ENCODE measurements at places on chromosomes 12 and 14.

DNA sequence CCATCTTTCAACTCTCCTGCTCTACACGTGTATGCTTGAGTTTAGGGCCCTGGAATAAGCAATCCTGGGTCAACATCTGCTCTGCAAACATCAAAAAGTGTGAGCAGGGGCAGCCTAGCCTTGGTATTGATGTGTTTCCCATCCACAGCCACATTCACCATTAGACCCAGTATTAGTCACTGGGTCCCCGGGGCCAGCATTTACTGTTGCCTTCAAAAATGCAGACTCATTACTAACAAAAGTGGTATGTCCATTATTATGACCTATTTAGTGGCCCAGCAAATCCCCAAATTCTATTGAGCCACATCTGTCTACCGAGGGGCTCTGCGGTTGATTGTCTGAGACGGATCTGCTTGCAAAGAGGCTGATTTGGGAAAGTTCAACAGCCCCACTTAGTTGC, 661.8 kb downstream of the DIO2 start:
- DNase-seq: peak; percentile 80

DNA sequence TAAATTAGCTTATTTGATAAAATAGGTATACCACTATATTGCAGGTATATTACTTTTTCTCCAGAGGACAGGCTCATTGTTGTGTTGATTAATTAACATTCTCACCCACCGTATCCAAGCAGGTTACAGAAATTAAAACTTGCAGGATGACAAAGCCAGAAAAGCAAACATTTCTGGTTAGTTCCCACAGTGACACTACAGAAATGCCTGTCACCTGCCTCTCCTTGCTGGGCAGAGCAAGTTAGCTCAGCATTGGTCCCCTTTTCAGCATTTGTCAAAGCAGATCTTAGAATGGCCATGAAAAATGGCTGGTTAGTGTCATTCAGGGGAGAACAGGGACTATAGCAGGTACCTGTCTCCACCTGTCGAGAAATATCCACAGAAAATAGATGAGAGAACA, 38.8 kb downstream of the RMST start:
- no peak for DNase-seq

GRCh38 chr14:56268039-56268438, 149.8 kb downstream of the PELI2 start:
- DNase-seq: peak; percentile 49

GRCh38 chr14:105055334-105055733, 9.9 kb downstream of the GPR132 start:
- DNase-seq: no peak

DNA sequence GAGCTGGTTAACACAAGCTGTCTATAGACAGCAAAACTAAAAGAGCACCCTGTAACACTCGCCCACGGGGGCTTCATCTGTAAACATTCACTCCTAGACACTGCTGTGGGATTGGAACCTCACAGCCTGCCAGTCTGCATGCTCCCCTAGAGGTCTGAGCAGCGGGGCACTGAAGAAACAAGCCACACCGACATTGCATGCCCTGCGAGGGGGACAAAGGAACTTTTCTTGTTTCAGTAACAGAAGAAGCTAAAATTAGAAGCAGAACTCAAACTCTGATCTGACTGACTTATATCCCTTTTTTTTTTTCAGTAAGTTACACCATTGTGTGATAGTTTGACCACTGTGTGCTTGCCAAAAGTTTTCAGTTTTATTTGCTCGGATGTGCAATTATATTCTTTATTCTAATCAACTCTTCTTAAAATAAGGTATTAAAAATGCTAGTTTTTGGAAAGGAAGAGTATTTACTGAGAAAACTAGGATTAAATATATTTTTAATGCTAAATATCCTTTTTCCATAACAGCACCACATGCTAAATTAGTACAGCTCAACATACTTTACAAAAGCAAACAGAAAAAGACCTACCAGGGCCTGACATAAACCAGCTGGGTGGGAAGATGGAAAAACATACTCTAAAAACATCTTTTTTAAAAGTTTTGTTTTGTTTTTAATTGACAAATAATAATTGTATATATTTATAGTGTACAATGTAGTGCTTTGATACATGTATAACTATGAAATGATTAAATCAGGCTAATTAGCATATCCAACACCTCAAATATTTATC, 100.2 kb downstream of the EPS8 start:
- no peak for DNase-seq

DNA sequence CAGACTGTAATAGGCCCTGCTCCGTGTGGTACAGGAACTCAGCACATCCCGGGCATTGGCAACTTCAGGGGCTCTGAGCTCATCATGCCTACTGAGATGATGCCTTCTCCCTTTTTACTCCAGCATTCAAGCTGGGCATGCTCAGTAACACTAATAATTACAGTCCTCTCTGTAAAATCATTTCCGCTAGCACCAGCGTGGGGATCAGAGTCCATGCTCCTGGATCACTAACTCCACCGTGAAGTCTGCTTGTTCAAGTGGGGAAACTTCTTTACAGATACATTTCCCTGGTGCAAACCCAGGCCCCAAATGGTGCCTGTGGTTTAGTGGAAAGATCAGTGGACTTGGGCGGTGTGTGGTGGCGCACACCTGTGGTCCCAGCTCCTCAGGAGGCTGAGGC, 16.7 kb downstream of the CLSTN3 start:
- no peak for DNase-seq

- peak; percentile 29 for DNase-seq
Measured at GRCh38 chr12:128791395-128792322, 32.1 kb downstream of the SLC15A4 start.

DNA sequence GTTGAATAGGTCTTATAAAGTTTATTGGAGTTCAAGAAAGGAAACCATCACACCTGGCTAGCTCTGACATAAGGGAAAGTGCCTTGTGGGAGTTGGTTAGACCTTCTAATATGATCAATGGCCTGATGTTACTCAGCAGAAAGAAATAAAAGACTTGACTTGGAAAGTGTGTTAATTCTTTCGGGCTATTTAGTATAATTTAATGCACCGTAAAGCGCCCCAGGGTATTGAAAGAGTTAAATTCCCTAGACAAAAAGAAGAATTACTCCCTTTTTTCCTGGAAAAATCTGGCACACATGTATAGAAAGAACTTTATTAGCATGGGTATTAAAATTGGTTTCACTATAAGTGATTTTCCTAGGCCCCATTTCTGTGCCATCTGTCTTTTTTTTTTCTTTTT, 1125.7 kb upstream of the FLRT2 start:
- no peak for DNase-seq

DNA sequence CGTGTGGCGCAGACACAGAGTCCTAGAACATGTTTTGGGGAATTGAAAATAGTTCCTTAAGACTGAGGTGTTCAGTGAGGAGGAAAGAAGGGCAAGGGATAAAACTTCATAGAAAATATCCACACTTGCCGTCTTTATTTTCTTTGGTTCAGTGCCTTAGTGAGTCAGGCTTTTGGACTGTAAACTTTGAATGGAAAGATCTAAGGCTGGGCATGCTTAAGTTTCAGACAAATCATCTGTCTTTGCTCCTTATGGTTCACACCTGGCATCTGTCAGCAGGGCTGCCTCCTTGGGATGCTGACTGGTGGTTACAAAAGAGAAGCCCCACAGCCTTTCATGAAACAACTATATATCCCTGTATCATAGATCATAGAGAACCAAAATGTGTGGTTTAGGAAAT, 136.3 kb upstream of the PRICKLE1 start:
- DNase-seq: peak; percentile 77

- no peak for DNase-seq
Measured at GRCh38 chr12:41619705-41620104, 431.6 kb downstream of the PDZRN4 start.

GRCh38 chr14:79570648-79571047, 640.7 kb downstream of the DIO2 start:
- DNase-seq: no peak

DNA sequence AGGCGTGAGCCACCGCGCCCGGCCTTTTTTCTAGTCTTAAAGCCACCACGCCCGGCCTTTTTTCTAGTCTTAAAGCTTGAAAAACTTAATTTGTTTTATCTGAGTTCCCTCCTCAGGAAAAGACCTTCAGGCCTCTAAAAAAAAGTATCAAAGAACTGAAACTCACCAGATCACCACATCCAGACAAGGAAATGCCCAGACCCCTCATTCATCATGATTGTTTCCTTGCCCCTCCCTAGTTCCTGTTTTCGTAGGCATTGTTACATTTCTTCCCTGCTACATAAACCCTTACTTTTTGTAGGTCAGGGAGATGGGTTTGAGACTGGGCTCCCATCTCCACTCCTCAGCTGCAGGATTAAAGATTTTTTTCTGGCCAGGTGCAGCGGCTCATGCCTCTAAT, 21.1 kb upstream of the VWF start:
- no peak for DNase-seq

- peak; percentile 15 for DNase-seq
Measured at GRCh38 chr14:102215576-102216250, 76.0 kb downstream of the WDR20 start.

GRCh38 chr14:53330441-53330840, 177.3 kb upstream of the DDHD1 start:
- no peak for DNase-seq

GRCh38 chr14:71586131-71586897, 345.9 kb upstream of the RGS6 start:
- DNase-seq: peak; percentile 82

- no peak for DNase-seq
Measured at GRCh38 chr12:94566345-94566744, 84.0 kb downstream of the TMCC3 start.

DNA sequence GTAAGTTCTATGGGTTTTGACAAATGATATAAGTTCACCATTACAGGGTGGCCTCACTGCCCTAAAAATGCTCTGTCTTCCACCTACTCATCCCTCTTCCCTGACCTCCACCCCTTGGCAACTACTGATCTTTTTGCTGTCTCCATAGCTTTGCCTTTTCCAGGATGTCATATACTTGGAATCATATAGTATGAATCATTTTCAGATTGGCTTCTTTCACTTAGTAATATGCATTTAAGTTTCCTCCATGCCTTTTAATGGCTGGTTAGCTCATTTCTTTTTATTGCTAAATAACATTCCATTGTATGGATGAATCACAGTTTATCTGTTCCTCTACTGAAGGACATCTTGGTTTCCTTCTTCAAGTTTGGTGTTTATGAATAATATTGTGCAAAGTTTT, 14.0 kb upstream of the PEX5 start:
- peak; percentile 81 for DNase-seq

DNA sequence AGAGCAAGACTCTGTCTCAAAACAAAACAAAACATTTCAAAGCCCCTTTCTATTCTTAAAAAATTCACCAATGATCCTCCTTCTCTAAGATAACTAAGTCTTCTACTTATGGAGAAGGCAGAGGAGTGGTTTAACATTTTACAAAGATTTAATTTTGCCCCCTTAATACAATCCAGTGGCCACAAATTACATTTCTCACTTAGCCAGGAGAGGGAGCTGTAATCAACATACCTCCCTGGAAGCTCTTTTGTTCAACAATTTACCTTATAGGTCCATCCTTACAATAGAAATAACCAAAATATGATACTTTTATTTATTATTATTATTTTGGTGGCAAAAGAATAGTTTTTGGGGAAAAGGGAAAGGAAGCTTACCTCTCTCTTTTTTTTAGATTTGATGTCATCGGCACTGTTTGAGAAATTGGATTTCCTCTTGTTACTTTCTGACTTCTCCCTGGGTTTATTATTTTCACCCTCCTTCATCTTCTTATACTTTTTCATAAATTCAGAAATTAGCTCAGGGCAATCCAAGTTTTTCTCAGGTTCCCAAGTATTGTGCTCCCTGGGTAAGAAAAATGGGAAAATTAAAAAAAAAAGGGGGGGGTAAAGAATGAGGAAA, 28.1 kb downstream of the CBX5 start:
- DNase-seq: peak; percentile 65

GRCh38 chr14:23432946-23433345, 2.5 kb downstream of the MYH7 start:
- no peak for DNase-seq

DNA sequence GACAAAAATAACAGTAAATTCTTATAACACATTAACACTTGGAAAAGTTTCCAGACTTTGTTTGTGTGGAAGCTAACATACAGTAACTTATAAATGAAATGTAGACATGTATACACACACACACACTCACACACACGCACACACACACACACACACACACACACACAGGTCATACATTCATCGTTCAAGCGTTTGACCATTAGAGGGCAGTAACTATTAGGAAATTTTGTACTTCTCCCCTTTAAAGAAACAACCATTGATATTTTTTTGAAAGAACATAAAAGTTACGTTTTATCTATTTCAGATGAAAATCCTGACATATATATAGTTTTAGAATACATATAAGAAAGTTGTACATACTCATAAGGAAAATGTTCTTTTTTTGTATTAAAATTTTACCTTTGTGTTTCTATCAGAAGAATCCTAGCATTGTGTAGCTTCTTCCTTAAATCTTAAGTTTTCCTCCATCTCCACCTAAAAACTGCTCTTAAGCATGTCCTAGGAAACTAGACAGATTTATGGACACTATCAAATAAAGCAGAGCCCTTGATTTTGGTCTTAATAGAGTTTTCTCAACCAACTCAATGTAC, 29.0 kb downstream of the PTPRQ start:
- DNase-seq: peak; percentile 66

- no peak for DNase-seq
Measured at GRCh38 chr12:118748478-118749380, 232.6 kb upstream of the SRRM4 start.

GRCh38 chr12:50999093-50999492, 27.1 kb downstream of the SLC11A2 start:
- no peak for DNase-seq

GRCh38 chr12:94982456-94982855, 21.0 kb downstream of the NDUFA12 start:
- no peak for DNase-seq

DNA sequence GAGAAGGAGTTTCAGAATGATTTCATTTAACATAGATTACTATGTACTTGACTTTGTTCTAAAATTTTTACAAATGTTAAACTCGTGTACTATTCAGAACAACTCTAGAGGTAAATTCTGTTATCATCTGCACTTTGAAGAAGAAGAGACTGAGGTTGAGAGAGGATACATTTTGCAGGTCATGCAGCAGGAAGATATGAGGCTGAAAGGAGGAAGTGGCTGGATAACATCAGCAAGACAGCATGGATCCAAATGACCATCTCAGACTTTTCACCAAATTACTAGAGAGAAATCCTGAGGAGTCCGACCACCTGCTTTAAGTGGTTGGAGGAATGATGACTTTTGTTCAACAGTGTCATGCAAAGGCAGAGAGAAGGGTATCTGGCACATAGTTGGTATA, 84.9 kb downstream of the ASCL4 start:
- DNase-seq: no peak
